ENCODE measurements at places on chromosomes 16 and 17.
A peak's percentile ranks its signal among the peaks of the same experiment; 100 is the strongest.

- H3K4me1 ChIP-seq, result no peaks in the 10 kb centered on the region
- H3K27ac ChIP-seq, result no peak overlapping the region
- H3K27me3 ChIP-seq, result peaks cover 13% of the 10 kb centered on the region
- H3K36me3 ChIP-seq, result no peaks in the 10 kb centered on the region
- H3K4me3 ChIP-seq, result no peak overlapping the region
These were observed 146.4 kb downstream of the IRX3 start for GRCh38 chr16:54140057-54140787.

- H3K27me3 ChIP-seq, result peaks cover 34% of the 10 kb centered on the region
- no peak overlapping the region for H3K4me3 ChIP-seq
- peaks cover 27% of the 10 kb centered on the region for H3K4me1 ChIP-seq
- H3K27ac ChIP-seq, result no peak overlapping the region
- no peaks in the 10 kb centered on the region for H3K36me3 ChIP-seq
- peak; percentile 54 for DNase-seq
These were observed 18.3 kb upstream of the WFIKKN2 start for GRCh38 chr17:50816771-50817751.

GRCh38 chr17:41211845-41212466 is 14.5 kb upstream of the KRTAP9-2 start:
- H3K27me3 ChIP-seq, result peaks cover 27% of the 10 kb centered on the region
- no peak for DNase-seq
- H3K4me3 ChIP-seq, result no peak overlapping the region
- no peaks in the 10 kb centered on the region for H3K36me3 ChIP-seq

GRCh38 chr17:75241143-75241430 is 20.3 kb downstream of the GGA3 start:
- H3K27ac ChIP-seq, result no peak overlapping the region
- DNase-seq, result no peak
- peaks cover 52% of the 10 kb centered on the region for H3K4me1 ChIP-seq
- H3K4me3 ChIP-seq, result no peak overlapping the region
- H3K36me3 ChIP-seq, result peaks cover 82% of the 10 kb centered on the region

DNA sequence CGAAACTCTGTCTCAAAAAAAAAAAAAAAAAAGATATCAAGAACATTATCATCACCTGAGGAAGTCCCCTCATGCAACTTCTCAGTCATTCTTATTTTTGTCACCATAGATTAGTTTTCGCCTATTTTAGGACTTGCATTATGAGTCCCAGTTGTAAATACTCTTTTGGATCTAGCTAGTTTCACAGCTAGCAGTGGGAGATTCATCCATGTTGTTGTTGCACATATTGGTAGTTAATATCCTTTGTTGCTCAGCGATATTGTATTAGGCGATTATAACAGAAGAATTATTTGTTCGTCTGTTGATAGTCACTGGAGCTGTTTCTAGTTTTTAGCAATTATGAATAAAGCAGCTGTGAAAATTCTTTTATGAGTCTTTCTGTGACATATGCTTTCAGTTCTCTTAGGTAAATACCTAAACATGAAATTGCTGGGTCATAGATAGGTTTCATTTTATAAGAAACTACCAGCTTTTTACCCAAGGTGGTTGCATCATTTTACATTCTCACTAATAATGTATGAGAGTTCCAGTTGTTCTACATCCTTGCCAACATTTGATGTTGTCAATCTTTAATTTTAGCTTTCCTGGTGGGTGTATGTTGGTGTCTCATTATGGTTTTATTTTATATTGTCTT is 40.7 kb upstream of the MAP3K14 start:
- H3K27me3 ChIP-seq, result peaks cover 18% of the 10 kb centered on the region
- H3K27ac ChIP-seq, result no peak overlapping the region
- no peak for DNase-seq
- no peaks in the 10 kb centered on the region for H3K36me3 ChIP-seq
- H3K4me1 ChIP-seq, result peaks cover 10% of the 10 kb centered on the region
